HT1080 (cell line): ENCODE measurements at places on chromosomes 12 and 14. TPM values are rescaled to one million over a fixed set of nuclear protein-coding genes. Genes with fewer than 3 reads are reported as not detected.

Gene AVPR1A
- total RNA-seq = not detected in 2 replicates

DNA sequence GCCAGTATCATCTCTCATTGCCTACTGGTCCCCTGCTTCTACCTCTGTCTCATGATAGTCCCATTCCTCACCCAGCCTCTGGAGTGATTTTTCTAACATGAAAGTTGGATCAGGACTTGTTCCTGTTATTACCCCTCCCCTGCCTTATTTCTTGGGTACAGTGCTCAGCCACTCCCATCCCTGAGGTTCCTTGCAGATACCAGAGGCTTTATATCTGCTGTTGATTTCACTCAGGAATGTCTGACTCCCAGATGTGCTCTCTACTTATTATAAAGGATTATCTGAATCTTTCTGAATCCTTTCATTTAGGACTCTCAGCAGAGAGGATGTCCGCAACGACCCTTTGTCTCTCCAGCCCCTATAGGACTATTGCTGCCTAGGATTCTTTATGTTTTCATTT lies 111.2 kb downstream of the LRRK2 start:
- no peak for DNase-seq

Gene RPS6KL1
- not detected in 2 replicates for total RNA-seq

Gene CLEC1B
- not detected in 2 replicates for total RNA-seq

Gene ASCL1
- total RNA-seq = not detected in 2 replicates

DNA sequence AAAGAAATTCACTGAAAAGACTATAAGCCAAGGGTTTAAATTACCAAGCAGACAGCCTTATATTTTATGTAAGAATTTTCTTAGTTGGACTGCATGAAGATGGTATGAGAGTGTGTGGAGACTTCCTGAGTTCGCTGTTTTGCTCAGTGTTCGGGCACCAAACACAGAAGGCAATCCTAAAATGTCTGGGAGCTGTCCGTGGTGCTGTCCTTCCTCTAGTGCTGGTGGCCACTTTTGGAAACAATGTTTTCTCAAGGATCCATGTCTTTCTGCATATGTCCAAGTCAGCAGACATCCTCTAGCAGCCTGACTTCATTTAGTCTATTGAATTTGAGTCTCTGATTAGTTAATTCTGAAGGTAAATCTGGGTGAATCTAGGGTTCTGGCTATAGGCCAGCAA lies 135.8 kb downstream of the SLC8A3 start:
- DNase-seq = no peak

DNA sequence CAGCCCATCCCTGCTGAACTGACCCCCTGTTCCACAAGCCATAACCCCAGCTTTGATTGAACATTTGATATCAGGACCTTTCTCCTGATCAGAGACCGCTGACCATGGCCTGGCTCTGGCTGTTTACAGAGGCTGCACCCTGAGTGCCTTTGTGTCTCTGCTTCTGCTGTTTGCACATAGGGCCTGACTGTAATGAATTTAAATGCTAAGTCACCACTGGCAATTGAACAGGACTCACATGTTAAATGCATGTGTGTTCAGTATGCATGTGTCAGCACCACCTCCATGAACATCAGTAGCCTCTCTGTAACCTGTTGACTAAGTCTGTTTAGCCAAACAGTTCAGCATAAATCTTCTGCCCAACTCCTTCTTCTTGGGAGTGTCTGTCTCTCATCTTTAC lies 690.3 kb downstream of the TMEM121 start:
- no peak for DNase-seq

Gene LMNTD1
- total RNA-seq = not detected in 2 replicates

DNA sequence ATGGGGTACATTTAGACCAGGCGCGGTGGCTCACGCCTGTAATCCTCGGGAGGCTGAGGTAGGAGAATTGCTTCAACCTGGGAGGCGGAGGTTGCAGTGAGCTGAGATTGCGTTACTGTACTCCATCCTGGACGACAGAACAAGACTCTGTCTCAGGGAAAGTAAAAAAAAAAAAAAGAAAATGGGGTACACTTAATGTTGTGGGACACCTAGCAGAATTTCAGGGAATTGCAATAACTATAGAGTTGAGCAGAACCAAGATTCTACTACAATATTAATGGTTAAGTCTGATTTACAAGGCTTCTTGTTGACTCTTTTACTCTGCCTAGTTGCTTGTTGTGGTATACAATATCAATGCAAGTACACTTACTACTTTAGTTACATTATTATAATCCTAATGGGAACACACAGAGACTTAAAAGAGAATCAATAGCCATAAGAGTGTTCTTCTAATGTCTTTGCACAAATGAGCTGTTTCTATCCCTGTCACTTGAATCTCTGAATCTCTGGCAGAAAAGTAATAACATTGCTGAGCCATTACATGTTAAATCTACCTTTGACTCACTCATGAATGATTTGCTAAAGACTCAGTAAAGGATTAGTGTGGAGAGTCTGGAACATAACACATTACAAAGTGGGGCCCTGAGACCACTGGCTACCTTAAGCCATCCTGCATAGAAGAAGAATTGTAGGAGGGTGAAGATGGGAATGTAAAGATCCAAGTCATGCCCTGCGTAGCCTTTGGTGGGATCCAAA lies 22.7 kb downstream of the BEST3 start:
- no peak for DNase-seq

Gene ZC2HC1C
- 1.4 TPM in 1 of 2 replicates, not detected in the other for total RNA-seq

Gene HOMEZ
- 2.3 and 3.3 TPM in 2 replicates for total RNA-seq

DNA sequence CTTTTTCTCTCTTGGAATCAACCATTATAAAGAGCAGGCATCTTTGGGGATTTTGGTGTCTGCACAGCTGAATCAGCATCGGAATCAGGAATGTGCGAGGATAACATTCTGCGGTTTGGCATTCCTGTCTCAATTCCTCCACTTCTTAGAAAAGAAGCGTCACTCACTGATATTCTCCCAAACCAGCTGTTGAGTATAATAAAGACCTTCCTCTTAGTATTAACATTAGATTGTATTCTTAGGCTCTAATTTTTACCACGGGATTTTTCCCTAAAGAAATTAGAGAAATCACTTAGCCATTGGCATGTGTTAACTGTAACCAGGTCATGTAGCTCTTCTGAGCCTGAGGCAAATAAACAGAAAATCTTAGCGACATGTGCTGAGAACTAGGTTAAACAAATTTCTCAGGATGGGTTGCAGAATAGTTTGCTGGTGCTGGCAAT lies 128.7 kb downstream of the TMX1 start:
- DNase-seq = peak; percentile 79

- DNase-seq = peak; percentile 59
Observed at GRCh38 chr12:25811656-25812126, 146.8 kb upstream of the RASSF8 start.

Gene DEGS2
- not detected in 2 replicates for total RNA-seq

Gene KRT79
- 0.45 and 1.0 TPM in 2 replicates for total RNA-seq

Gene DDHD1
- total RNA-seq = 7.3 and 8.3 TPM in 2 replicates
